ENCODE measurements at places on chromosomes 4 and X.

DNA sequence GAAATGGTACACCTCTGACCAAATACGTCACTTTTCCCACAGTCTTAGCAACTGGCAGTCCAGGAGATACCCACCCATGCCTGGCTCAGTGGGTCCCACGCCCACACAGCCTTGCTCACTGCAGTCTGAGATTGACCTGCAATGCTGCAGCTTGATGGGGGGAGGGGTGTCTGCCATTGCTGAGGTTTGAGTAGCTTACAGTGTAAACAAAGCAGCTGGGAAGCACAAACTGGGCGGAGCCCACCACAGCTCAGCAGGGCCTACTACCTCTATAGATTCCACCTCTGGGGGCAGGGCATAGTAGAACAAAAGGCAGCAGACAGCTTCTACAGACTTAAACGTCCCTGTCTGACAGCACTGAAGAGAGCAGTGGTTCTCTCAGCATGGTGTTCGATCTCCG, 52.7 kb downstream of the AMER1 start:
- no peak for DNase-seq

- no peak for DNase-seq
These were observed 263.8 kb upstream of the PABPC4L start for GRCh38 chr4:134465417-134465816.

DNA sequence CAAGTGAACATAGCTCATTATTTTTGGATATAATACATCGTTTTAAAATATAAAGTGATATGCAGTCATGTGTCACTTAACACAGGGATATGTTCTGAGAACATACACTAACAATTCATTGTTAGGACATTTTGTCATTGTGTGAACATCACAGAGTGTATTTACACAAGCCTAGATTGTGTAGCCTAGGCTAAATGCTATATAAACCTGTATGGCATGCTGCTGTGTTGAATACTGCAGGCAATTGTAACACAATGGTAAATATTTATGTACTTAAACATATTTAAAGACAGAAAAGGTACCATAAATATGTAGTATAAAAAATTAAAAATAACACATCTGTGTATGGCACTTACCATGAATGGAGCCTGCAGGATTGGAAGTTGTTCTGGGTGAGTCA, 44.9 kb upstream of the GPRIN3 start:
- DNase-seq: no peak

DNA sequence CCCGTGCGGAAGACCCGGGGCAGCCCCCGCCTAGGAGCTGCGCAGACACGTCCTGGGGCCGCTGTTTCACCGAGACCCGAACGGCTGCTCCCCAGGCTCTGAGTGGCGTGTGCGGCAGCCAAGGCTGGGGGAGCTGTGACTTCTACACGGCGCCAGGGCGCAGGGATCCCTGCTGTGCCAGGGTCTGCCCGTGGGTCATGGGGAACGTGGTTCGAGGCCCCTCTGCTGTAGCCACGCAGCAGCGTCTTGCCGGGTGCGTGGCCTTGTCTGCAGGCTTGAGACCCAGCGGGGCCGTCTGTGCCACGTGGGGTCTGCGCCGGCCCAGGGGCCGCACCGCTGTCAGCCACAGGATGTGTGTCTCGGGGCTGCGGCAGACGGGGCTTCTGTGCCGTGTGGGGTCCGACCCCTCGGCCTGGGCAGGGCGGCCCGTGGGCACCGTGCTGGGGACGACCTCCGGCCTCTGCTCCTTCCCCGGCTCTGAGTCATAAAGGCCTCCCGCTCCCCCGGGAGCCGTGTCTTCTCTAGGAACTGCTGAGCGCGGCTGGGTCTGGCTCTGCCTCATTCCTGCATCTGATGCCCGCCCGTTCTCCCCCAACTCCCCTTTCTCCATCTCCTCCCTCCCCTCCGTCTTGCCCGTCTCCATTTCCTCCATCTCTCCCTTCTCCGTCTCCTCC, 12.7 kb upstream of the GTPBP6 start:
- DNase-seq: no peak

DNA sequence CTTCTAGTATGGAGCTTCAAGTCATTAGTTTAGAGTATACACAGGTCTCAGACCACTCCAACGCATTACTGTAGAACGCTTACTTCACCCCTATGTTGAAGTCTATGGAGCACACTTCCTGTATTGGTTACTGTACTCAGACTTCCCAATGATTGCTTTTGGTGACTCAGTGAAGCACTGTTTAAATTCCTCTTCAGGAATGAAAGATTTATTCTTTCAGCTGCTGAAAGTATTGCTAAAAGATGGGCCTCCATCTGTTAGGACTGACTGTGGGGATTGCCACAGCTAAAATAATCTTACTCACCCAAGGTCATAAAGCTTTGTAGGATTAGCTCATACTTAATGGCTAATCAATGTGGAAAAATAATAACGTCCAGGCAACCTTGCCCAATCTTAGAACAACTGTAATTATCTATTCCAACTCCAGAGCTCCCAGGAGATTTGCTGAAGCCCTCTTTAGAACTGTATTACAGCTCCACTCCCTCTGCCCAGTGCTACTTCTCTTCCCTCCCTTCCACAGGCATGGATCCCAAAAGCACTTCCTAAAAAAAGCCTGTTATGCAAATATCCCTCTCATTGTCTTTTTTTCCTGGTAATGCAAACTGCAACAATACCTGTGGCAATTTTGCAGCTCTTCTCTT, 281.9 kb upstream of the HS3ST1 start:
- no peak for DNase-seq

DNA sequence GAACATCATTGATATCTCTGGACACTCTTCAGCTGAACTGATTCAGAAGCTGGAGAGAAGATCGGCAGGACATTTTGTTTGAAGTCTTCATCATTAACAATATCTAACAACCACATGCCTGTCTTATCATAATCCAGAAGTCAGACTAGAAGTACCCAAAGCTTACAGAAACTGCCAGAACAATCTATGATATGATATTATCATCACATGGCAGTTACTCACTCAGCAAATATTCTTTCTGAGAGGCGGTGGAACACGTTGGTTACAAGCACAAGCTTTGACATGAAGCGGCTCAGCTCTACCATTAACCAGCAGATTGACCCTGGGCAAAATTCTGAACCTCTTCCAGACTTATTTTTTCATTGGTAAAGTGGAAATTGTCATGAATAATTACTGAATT, 69.4 kb upstream of the KIT start:
- no peak for DNase-seq

DNA sequence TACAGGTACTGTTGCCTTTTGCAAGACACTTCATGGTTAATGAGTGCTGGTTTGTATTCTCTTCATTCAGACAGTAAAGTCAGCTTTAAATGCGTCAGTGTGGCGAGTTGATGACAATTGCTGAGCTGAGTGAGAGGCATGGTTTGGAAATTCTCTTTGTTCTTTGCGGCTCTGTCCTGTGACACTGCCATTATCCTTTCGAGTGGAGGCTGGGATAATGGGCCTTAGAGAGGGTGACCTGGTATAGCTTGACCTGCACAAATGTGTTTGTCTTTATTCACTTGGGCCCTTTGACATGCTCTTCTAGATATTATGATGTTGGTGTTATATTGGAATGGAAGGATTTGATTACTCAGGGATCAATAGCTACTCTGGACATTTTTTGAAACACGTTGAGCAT, 208.5 kb upstream of the FAT1 start:
- no peak for DNase-seq

- DNase-seq: no peak
These were observed 20.9 kb upstream of the MSANTD1 start for GRCh38 chr4:3227878-3228675.

- DNase-seq: peak; percentile 67
These were observed at the start of gene GPAT3 for GRCh38 chr4:83535520-83536361. GPAT3 (plus strand) TSS chr4:83536108; CDS start chr4:83536623, 515 bp downstream.

GRCh38 chr4:161585011-161585410, 578.8 kb downstream of the FSTL5 start:
- no peak for DNase-seq

DNA sequence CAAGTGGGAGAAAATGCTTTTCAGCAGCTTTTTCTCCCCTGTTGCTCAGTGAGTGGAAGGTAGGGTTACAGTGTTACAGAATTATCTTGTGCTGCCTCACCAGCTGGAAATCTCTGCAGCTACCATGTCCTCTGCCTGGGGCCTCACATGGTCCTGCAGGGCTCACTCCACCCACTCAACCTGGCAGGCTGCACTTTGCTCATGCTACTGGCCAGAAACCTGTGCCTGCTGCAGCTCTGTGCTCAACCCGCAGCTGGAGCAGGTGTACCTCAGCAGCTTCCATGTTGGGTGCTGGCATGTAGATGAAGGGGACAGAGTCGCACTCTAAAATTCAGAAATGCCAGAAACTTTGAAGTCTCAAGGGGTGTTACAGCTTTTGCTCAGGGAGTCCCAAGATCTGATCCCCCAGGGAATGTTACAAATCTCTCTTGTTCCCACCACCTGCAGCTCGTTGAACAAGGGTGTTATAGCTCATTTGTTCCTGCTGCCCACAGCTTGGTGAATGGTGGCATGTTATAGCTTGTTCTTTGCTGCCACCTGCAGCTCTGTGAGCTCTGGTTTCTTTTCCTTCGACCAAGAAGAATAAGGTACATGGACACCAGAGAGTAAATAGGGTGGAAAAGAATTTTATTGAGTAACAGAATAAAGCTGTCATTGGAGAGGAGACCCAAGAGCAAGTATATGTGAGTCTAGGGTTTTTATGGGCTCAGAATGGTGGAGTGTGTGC, 845.8 kb downstream of the TECRL start:
- no peak for DNase-seq

- no peak for DNase-seq
These were observed 5.2 kb downstream of the PKD2 start for GRCh38 chr4:88012647-88013046.

- DNase-seq: peak; percentile 50
These were observed 14.5 kb upstream of the PRRG3 start for GRCh38 chrX:151680805-151681204.

GRCh38 chrX:38627683-38628082, 66.3 kb downstream of the TSPAN7 start:
- DNase-seq: no peak

GRCh38 chr4:17624821-17625220, 10.4 kb downstream of the MED28 start:
- DNase-seq: no peak

GRCh38 chr4:112726041-112726440, 89.1 kb downstream of the LARP7 start:
- DNase-seq: no peak

DNA sequence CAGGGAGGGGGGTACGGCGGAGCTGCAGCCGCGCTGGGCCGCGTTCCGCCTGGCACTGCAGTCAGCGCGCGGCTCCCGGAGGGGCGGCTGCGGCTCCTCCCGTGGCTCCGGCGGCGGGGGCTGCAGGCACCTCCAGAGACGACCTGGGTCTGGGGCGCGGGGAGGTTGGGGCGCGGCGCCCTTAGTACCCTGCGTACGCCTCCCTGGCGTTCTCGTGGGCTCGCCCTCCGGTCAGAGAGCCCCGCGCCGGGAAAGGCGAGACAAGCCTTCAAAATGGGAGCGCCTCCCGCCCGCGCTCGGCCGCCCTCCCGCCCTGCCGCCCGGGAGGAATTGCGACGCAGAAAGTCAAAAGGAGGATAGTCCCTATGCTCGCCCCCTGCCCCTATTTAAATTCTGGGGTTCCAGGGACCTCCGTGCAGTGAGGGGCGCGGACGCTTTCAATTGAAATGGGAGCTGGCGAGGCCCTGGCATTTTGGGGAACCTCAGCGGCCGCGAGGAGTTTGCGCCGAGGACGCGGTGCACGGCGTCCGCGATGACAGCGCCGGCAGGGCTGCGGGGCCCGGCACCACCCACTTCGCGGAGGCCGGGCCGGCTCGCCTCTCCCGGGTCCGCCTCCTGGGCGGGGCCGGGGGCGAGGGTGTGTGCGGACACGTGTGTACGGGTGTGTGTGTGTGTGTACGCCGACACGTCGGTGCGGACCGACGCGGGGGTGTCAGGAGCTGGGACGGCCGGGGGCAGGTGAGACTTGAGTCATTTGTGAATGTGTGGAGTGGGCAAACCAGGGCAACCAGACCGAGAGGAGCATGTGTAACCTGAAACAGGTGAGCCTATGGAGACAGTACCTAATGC, 544 bp downstream of the HERC3 start:
- peak; percentile 81 for DNase-seq

- no peak for DNase-seq
These were observed at the start of gene RS1 for GRCh38 chrX:18672008-18672407. RS1 (minus strand) TSS chrX:18672108; CDS start chrX:18672068, 40 bp downstream.

DNA sequence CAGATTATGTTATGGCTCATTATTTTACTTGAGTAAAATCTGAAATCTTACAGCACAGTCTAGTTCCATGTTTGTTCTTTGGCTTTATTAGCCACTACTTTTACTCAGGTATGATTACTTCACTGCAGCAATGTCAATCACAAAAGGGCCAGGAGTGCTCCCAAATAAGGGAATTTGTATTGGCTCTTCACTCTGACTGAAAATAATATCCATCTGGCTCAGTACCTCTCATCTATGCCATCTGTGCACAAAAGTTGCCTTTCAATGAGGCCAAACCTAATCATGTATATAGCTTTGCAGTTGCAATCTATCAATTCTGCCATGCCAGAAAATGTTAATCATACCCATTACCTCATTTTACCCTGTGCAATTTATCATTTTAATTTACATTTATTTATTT, 161.1 kb downstream of the TECRL start:
- DNase-seq: no peak
